DMS153 (cell line): ENCODE measurements at places on chromosomes 5 and 9.
A peak's percentile ranks its signal among the peaks of the same experiment; 100 is the strongest.

GRCh38 chr9:1303932-1304331, 253.8 kb downstream of the DMRT2 start:
- DNase-seq, result no peak

DNA sequence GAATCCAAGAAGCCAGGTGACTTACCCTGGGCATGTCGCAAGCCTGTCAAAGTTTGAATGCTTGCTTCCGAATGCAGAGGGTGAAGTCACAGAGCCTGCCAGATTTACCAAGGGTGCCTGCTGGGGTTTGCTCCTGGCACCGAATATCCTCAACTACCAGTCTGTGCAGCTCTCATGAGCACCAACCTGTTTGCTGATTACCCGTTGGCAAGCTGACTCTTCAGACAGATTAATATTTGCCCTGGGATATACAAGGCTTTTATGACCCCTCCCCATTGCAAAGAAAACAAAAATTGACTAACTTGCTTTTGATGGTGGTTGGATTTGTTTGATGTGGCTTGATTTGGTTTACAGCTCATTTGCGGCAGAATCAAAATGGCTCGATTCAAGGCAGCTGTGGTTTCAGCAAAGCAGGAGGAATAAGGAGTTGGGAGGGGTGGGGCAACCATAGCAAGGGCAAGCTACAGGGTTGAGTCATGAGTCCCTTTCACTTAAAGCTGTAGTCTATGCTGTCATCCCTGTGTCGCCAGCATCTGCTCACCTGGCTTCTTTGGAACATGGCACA, 82.3 kb upstream of the AGXT2 start:
- DNase-seq, result no peak

- no peak for DNase-seq
Measured at GRCh38 chr9:116686693-116687073, 422 bp upstream of the TRIM32 start.

- DNase-seq, result peak; percentile 15
Measured at GRCh38 chr9:18438300-18438925, 35.5 kb upstream of the ADAMTSL1 start.

GRCh38 chr5:136212252-136212721, 19.3 kb upstream of the SMIM32 start:
- no peak for DNase-seq

GRCh38 chr9:130927995-130928900, 10.8 kb downstream of the FIBCD1 start:
- peak; percentile 28 for DNase-seq
